ENCODE measurements at places on chromosomes 5 and 9.

DNA sequence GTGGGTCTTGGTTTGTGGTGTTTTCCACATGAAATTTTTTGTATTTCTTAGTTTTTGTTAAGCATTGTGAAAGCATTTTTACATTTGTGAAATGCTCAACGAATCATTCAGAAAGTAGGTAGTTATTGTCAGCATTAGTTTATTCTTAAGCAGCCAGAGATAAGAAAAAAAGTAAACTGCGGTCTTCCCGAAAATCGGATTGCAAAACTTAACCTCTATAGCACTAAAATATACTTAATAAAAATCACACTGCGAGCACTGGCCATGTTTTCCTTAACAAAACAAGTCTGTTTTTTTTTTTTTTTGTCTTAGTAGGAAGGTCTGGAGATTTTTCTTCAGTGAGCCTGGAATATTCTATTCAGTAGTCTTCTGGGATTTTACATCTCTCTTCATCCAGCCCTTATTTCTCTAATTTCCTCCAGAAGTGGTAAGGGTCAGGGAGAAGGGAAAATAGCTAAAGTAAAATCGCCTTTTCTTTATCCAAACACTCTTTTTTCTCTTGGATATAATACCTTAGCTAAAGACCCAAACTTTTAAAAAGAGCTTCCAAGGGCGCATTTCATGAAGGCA, 289.9 kb downstream of the DMAC1 start:
- DNase-seq: no peak

DNA sequence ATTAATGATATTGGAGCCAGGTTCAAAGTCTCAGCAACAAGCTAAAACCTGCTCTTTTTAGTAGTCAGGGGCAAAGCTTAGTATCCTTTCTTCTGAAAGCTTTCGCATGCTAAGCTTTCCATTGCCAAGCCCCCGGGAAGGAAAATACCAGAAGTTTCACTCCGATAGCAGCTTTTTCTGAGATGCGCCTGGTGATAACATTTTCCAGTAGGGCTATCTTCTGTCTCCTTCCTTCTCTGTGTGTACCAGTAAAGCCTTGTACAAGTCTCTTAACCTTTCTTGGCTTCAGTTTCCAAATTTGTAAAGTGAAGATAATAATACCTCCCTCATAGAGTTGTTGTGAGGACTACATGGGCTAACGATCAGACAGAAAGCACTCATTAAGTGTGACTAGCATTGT, 36.7 kb downstream of the DOCK8 start:
- no peak for DNase-seq

- no peak for DNase-seq
Observed at GRCh38 chr5:13107537-13107936, 837.0 kb downstream of the DNAH5 start.

DNA sequence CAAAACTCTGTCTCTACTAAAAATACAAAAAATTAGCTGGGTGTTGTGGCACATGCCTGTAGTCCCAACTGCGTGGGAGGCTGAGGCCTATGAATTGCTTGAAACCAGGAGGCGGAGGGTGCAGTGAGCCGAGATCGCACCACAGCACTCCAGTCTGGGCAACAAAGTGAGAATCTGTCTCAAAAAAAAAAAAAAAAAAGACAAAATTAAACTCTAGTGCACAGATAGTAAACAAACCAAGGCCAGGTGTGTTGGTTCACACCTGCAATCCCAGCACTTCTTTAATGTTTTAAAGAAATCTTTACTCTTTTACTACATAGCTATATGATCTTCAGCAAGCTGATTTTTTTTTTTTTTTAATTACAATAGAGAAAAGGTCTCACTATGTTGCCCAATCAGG, 8.4 kb downstream of the ZCCHC10 start:
- no peak for DNase-seq

DNA sequence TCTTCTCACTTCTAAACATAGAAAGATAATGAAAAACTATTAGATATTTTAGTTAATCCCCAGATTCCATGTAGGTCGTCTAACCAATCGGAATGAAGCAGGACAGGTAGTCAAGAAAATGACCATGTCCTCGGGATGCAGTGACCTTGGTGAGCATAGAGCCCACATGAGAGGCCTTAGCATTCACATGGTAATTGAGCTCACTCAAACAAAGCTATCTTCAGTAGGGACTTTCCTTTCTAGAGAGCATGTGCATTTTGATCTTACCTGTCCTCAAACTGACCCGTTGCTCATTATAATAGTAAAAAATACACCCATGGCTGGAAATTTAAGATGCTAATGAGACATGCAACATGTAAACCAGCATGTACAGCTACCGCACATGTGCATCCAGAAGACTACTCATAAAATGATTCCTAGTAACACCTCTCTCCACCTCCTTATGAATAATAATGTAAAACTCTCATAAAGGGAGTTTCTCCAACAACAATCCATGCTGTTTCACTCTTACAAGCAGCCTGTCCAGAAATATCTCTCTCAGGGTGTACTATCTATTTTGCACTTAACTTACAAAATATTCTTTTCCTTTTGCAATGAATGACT, 274.0 kb upstream of the CDH9 start:
- no peak for DNase-seq

DNA sequence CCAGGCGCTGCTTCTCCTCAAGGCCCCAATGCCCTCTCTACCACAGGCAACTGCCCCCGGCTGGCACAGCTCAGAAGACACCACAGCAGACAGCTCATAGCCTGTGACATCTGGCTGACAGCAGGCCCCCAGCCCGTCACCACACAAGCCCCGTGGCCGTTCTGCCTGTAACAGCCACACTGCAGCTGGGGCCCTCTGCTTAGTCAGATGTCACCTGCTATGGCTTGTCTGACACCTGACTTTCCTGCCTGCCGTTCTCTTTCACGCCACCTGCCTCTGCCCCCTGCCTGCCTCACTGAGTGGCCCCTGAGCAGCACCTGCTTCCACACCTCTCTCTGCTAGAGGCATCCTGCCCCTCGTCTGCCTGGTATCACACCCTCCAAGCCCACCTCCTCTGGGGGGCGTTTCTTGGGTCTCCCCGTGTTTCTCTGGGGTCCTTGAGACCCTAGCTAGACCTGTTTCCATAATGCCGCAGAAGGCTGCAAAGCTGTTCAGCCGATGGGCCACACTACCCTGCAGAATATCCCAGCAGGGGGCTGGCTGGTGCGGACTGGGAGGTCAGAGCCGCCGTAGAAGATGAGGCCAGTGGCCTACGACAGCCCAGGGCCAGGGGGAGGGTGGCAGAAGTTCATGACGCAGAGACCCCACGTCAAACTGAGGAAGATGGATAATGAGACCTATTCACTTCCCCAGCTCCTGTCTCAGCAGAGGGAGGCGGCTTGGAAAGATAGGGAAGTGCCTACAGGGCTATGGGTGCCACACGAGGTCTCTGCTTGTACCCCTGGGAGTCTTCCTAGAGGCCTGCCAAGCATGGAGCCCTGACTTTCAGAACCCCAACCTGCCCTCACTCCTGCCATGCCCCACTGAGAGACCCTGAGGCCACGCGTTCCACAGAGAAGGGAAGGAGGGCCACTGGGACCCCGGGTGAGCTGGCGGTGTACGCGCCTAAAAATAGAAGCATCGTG, 95.1 kb downstream of the ZNF354C start:
- no peak for DNase-seq

DNA sequence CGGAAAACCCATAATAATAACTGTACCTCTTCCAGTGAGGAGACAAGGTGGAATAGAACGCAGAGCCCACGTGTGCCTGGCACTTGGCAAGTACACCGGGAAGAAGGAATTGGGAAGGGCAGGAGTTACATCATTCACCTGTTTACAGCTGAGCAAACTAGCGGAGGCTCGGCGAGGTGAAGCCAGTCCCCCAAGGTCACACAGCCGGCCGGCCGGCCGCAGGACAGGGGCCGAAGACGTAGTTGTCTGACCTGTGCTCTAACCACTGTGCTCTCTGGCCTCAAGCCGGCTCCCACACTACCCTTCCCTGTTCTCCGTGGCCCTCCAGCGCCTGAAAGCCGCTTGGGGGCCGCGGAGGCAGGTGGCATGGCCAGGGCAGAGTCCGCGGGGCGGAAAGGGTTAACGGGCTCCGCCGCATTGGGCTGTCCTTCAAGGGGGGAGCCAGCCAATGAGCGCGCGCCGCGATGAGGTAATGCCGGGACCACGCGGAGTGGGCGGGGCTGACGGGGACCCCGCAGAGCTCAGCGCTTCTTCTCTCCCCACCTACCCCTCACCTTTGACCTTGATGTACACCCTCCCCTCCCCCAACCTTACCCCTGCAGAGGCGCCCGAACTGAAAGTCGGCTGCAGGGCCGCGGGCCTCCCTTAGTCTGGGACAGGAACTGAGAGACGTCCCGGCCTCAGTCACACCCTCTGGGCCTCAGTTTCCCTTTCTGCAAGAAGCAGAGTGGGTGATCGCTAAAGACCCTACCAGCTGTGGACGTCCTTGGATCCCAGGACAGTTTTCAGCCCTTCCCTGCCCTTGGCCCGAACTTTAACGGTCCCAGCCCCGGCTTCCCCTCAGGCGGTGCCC, 125.1 kb downstream of the C9orf50 start:
- peak; percentile 57 for DNase-seq

DNA sequence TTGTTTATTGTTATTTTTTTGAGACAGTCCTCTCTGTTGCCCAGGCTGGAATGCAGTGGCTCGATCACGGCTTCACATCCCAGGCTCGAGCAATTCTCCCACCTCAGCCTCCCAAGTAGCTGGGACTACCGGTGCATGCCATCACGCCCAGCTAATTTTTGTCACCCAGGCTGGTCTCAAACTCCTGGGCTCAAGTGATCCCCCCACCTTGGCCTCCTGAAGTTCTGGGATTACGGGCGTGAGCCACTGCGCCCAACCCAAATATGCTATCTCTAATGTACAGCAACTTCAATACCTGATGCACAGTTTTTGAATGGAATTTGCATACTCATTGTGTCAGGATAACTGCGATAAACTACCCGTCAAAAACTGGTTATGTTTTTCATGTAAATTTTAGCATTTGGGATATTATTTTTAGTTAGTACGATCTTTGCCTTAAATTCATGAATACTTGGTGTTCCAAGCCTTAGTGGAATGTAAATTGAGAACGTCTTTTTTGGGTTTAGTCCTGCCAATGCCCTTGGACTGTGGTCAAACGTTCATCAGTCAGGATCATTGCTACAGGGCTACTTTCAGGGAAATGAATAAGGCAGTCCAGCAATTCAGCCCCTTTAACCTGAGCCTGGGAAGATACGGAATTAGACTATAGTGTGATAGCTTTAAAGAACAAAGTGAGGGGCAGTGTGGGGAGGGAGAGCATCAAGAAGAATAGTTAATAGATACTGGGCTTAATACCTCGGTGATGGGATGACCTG, 4.4 kb downstream of the UGCG start:
- no peak for DNase-seq

DNA sequence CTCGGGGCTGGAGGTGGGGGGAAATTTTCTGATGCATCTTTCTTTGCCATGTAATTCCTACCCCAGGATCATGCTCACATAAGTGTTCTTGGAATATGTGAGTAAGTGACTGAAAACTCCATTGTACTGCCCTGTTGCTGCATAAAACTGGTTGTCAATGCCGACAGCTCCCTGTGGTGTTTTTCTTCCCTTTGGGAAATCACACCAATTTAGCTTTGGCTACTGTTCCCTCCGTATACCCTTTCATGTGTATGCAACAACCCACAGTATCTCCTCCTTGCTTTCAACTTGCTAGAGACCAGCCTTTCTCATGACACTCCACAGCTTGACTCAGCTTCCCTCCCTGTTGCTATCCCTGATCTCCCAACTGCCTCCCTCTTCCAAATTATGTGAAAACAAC, 240.6 kb downstream of the TRIM32 start:
- no peak for DNase-seq

- no peak for DNase-seq
Observed at GRCh38 chr9:136805207-136805740, 2.5 kb upstream of the RABL6 start.

DNA sequence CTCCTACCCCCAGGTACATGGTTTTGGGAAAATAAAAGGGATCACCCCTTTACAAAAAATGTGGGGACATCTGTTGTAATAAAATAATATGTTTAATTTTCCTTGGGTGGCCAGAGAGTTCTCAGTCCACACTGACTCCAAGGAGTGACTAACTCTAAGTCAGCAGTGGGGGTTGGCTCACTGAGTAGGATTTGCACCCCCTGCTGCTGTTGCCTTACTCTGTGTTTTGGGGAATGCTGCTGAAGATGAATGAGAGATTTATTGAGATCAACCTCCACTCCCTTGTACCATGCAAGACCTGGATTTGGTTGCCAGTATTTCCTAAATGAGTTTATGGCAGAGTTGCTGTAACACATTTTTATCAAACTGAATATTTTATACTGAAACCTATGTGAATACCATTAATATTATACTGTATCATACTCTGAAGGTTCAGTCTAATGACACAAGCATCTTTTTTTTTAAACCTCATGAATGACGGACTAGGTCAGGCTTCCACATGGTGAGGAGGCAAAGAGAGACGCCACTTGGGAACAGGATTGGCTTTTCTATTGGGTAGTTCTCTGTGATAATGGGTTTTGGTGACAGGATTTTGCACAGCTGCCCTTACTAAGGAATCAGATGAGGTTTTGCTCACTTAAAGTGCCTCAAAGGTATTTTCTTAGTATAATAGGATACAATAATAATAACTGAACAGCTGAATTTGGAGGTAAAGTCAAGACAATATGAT, 121.3 kb upstream of the OSMR start:
- DNase-seq: no peak

DNA sequence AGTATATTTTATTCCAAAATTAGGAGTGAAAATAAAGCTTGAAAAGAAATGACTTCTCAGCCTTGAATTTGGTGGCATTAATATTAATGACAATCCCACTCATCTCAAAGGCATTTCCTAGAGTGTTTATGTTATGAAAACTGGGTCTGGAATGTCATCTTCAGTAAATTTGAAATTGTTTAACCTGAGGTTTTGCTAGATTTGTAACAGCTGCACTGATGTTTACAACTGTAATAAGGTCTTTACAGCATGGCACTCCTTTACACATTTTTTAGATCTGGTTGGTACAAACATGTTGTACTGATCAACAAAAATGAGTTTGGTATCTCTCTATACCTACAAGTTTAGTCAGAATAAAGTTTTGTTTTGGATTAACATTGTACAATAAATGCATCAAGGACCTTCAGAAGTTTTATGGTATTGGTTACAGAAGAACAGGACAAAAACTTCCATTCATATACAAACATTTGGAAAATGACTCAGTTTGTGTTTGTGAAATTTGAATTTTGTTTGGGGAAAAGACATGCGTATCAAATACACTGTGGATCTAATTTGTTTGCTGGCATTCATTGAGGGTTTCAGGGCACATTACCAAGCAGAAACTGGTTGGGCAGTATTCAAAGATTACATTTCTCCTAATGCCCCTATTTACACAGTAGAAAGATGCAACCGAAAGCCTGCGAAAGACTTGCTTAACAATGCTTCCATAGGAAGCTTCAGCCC, 11.6 kb downstream of the FANCC start:
- no peak for DNase-seq
